ENCODE measurements at places on chromosomes 3 and 15. TPM values are rescaled to one million over a fixed set of nuclear protein-coding genes. Genes with fewer than 3 reads are reported as not detected.

GRCh38 chr3:16978921-16979271, 94.1 kb downstream of the PLCL2 start:
- H3K4me1 ChIP-seq = no peaks in the 10 kb centered on the region
- H3K36me3 ChIP-seq = no peaks in the 10 kb centered on the region
- H3K27me3 ChIP-seq = no peaks in the 10 kb centered on the region
- DNase-seq = no peak
- H3K27ac ChIP-seq = no peak overlapping the region
- no peak overlapping the region for H3K4me3 ChIP-seq

DNA sequence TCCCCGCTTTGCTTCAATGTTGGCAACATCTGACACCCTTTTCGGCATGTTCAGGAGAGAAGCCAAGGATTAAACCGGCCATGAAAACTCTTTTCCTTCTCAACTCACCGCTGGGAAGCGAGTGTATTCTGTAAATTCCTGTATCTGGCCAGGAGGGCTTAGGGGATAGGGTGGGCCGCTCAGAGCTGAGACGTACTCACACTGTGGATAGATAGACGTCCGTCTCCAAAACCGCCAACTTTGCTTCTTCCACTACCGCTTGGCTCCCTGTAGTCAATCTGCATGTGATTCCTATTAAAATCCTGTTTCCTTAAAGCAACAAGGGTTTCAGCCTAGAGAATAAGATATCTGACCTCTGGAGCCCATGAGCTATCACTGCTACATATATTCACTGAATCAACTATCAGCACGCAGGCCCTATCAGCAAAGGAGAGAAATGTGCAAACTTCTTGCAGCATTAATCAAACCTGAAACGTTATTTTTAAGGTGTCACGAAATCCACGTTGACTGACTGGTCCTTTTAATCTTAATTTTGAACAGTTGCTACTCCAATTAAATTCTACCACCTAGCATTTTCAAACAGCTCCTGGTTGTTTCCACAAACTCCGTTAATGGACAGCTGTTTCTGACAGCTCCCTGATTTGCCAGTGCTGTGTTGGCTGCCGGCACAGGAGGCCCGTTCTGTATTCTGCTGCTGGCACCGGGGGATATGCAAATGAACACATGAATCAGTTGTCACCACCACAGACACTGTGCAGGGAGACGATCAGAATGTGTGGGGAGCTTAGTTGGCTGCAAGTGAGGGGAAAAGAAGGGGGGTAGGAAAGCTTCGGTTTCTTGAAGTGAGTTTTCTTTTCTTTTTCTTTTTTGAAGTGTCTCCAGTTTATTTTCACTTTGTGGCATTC, 438.9 kb upstream of the ARRDC4 start:
- no peak overlapping the region for H3K27ac ChIP-seq
- peak; percentile 52 for DNase-seq
- H3K4me3 ChIP-seq = no peak overlapping the region
- H3K27me3 ChIP-seq = no peaks in the 10 kb centered on the region
- H3K36me3 ChIP-seq = no peaks in the 10 kb centered on the region
- no peaks in the 10 kb centered on the region for H3K4me1 ChIP-seq

- no peak overlapping the region for H3K4me3 ChIP-seq
- no peak for DNase-seq
- H3K36me3 ChIP-seq = no peaks in the 10 kb centered on the region
- no peaks in the 10 kb centered on the region for H3K27me3 ChIP-seq
- H3K4me1 ChIP-seq = no peaks in the 10 kb centered on the region
Observed at GRCh38 chr3:72892081-72892775, 4.4 kb downstream of the GXYLT2 start.

DNA sequence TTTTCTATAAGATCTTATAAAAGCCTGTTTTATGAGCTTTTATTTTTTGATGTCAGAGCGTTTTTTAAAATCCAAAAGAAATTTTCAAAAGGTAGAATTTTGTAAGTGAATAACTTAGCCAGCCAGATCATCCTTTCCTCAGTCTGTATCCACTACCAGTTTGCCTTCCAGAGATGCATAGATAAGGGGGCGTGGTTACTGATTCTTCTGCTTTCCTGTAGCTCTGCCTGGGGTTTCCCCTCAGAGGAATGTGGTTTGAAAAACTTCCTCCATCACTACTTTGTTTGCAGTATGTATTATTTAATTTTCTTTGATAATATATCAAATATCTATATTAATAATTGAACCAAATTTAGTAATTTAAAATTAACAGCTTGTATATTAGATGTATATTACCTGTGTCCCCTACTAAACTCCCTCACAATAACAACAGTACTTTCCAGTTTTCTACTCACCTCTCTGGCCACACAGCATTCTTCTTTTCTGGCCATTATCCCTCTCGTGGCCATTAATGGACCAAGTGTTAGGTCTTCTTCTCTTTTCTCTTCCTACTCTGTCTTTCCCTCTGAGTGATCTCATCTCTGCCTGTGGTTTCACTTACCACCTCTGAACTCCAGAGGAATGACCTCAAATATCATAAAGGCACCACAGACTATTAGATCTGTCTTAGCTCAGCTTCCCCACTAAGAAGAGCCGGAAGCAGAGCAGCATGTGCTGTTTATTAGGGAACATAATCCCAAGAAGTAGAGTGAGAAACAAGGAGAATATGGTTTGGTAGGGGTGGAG, 239.7 kb downstream of the UBE2E2 start:
- H3K4me3 ChIP-seq = no peak overlapping the region
- no peak overlapping the region for H3K27ac ChIP-seq
- no peaks in the 10 kb centered on the region for H3K4me1 ChIP-seq
- no peaks in the 10 kb centered on the region for H3K27me3 ChIP-seq
- no peak for DNase-seq
- no peaks in the 10 kb centered on the region for H3K36me3 ChIP-seq

DNA sequence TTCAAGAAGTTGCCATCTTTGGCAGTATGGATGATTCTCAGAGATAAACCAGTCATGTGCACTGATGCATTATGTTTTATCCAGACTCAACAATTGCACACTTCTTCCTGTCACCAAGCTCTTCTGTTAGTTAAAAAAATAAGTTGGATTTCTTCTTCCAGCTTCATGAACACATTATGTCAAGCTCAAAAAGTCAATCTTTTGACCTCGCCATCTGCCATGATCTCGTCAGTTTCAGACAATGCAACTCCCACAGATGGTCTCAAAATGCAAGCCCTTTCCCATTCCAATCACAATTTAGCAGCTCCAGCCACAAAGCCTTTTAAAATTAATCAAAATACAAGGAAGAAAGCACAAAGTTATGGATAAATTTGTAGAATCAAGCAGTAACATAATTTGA, 42.8 kb downstream of the TFDP2 start:
- H3K36me3 ChIP-seq = no peaks in the 10 kb centered on the region
- no peaks in the 10 kb centered on the region for H3K27me3 ChIP-seq
- no peak for DNase-seq
- no peak overlapping the region for H3K4me3 ChIP-seq
- no peaks in the 10 kb centered on the region for H3K4me1 ChIP-seq
- H3K27ac ChIP-seq = no peak overlapping the region

DNA sequence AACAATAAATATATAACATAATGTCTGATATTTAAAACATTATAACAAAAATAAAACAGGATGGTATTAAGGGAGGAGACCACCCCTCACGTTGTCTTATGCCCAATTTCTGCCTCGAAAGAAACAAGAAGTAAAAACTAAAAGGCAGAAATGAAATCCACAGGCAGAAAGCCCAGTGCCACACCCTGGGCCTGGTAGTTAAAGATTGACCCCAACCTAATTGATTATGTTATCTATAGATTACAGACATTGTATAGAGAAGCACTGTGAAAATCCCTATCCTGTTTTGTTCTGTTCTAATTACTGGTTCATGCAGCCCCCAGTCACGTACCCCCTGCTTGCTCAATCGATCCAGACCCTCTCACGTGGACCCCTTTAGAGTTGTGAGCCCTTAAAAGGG, 22.3 kb upstream of the ACP3 start:
- H3K4me3 ChIP-seq = no peak overlapping the region
- H3K27ac ChIP-seq = no peak overlapping the region
- H3K36me3 ChIP-seq = no peaks in the 10 kb centered on the region
- no peaks in the 10 kb centered on the region for H3K27me3 ChIP-seq

DNA sequence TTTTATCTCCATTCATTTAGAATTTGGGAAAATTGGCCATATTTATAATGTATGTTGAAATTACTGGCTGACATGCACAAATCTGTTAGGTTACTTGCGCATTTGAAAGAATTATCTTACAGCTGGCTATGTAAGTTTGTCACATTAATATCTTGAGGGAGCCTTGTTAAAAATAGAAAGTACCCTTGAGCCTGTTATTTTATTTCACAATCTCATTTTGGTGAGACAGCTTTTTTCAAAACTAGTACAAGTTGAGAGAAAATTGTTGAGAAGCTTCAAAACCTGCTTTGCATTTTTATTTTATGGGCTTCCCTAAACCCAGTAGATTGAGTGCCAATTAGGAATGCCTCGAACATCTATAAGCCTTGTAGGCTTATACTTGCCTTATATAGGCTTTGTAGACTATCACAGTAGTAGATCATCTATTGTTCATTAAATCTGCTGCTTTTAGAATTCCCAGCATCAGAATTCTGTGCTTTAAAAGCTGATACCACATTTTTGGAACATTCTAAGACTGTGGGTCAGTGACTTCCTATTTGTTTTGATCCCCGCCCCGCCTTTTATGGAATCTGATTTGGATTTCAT, 6.3 kb downstream of the IDH3A start:
- no peak for DNase-seq
- no peak overlapping the region for H3K4me3 ChIP-seq
- H3K4me1 ChIP-seq = peaks cover 1% of the 10 kb centered on the region
- H3K27ac ChIP-seq = no peak overlapping the region
- H3K27me3 ChIP-seq = no peaks in the 10 kb centered on the region

TMEM266 gene
- total RNA-seq = 5.5 TPM

FGF7 gene
- 1.4 TPM for total RNA-seq

ZMYND10 gene
- 0.35 TPM for total RNA-seq

PPM1L gene
- total RNA-seq = 7.3 TPM

HYAL1 gene
- total RNA-seq = 5.6 TPM

CPN2 gene
- total RNA-seq = not detected

SLC28A2 gene
- total RNA-seq = 0.22 TPM
